Ascending aorta (tissue), 2 donors: ENCODE measurements at places on chromosomes 4 and X.

- no peaks in the 10 kb centered on the region for H3K36me3 ChIP-seq
- H3K27me3 ChIP-seq: no peaks in the 10 kb centered on the region
- H3K27ac ChIP-seq: no peak overlapping the region
Measured at GRCh38 chrX:9091258-9091657, 57.3 kb upstream of the FAM9B start.

DNA sequence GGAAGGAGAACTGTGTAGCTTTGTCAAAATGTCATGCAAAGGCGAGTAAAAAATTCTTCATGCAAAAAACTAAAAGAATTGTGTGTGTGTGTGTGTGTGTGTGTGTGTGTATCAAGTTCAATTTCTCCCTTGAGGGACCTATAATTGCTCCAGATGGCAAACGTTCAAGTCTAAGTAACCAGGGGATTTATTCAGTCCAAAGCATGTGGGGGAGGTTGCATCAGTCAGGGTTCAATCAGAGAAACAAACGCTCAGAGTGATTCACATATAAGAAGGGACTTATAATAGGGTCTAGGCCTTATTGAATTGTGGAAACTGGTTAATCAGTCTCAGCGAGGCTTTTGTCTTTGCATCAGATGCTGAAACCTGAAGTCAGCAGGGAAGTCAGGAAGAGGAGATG is 5.0 kb downstream of the DCAF8L1 start:
- no peaks in the 10 kb centered on the region for H3K36me3 ChIP-seq
- H3K4me1 ChIP-seq: no peaks in the 10 kb centered on the region
- no peaks in the 10 kb centered on the region for H3K27me3 ChIP-seq
- DNase-seq: no peak
- no peak overlapping the region for H3K27ac ChIP-seq

GRCh38 chr4:152850377-152850776 is 70.6 kb downstream of the ARFIP1 start:
- no peak for DNase-seq
- no peak overlapping the region for H3K27ac ChIP-seq
- no peaks in the 10 kb centered on the region for H3K4me1 ChIP-seq
- H3K36me3 ChIP-seq: no peaks in the 10 kb centered on the region
- H3K4me3 ChIP-seq: no peak overlapping the region

DNA sequence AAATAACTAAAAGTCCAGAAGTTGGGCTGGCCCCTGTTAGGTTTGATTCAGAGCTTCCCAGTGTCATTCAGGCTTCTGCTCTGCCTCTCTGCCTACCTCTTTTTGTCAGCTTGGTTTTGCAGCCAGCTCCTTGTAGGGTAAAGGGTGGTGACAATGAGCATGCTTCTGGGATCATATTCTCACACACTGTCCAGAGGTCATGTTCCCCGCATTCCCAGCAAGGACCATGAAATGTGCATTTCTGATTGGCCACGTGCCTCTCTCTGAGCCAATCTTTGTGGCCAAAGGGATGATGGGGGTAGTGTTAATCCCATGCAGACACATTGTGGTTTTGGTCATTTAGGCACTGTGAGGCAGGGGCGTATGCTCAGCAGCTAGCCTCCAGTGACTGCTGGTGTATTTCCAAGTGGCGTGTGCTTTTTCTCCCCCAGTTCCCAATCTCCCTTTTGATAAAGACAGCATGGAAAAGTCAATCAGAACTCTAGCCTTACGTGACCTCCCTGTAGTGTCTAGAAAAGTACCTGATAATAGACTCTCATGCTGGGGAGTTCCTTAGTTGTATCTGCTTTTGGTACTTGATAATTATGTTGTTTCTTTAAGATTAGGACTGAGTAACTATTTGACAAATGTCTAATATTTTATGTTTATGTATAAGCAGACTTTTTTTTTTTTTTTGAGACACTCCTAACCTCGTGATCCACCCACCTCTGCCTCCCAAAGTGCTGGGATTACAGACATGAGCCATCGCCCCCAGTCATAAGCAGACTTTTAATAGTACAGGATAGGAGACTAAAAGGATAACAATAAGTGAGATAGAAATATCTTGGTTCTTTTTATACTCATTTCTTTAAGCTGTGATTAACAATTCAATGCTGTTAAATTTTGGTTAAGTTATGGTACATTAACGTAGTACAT is 57.8 kb downstream of the KIAA0232 start:
- H3K27ac ChIP-seq: peak overlapping the region; percentile 8
- no peak for DNase-seq
- H3K4me1 ChIP-seq: no peaks in the 10 kb centered on the region

GRCh38 chr4:33924239-33924638 is 2320.1 kb downstream of the ARAP2 start:
- H3K4me1 ChIP-seq: no peaks in the 10 kb centered on the region
- H3K27me3 ChIP-seq: no peaks in the 10 kb centered on the region
- no peak for DNase-seq
- no peak overlapping the region for H3K4me3 ChIP-seq

- H3K27ac ChIP-seq: no peak overlapping the region
- DNase-seq: no peak
- H3K4me1 ChIP-seq: no peaks in the 10 kb centered on the region
- no peak overlapping the region for H3K4me3 ChIP-seq
Measured at GRCh38 chr4:15438939-15439524, 11.2 kb downstream of the C1QTNF7 start.

DNA sequence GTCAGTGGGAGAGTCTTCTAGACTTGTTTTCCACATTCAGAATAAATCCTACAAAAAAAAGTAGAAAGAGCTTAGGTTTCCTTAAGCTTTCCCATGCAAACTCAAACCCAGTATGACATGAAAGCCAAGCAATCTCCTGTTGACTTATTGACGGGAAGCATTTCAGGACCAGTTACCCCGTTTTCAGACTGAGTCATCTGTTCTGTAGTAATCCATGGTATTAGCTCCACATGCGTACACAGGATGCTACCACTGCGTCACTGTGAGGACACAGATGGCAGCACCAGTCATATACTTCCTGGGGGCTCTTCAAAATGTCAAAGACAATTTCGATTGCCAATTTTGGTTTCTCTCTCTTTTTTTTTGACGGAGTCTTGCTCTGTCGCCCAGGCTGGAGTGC is 224.9 kb upstream of the MAD2L1 start:
- H3K27ac ChIP-seq: no peak overlapping the region
- DNase-seq: no peak
- H3K36me3 ChIP-seq: no peaks in the 10 kb centered on the region
- no peaks in the 10 kb centered on the region for H3K4me1 ChIP-seq

DNA sequence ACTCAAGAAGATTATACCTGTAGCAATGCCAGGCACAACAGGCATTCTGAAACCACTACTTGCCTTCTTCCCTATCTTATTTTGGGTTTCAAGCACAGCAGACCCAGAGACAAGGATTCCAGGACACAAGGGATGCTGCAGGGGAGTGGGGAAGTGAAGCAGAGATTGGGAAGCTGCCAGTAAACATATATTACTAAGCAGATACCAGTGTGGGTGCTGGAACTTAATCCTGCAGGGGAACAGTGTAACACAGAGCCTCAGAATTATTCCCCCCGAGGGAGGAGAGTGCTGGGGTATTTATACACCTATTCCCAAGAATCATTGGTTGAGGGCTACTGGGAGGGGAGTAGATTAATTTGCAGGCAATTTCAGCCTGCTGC is 33.3 kb upstream of the MAML3 start:
- H3K4me3 ChIP-seq: no peak overlapping the region
- H3K4me1 ChIP-seq: no peaks in the 10 kb centered on the region
- no peak for DNase-seq
- no peak overlapping the region for H3K27ac ChIP-seq
- no peaks in the 10 kb centered on the region for H3K36me3 ChIP-seq
- no peaks in the 10 kb centered on the region for H3K27me3 ChIP-seq

- H3K4me3 ChIP-seq: no peak overlapping the region
- no peak for DNase-seq
- peaks cover 5% of the 10 kb centered on the region for H3K4me1 ChIP-seq
- H3K27me3 ChIP-seq: no peaks in the 10 kb centered on the region
- no peaks in the 10 kb centered on the region for H3K36me3 ChIP-seq
Measured at GRCh38 chr4:184457535-184458249, 16.7 kb downstream of the IRF2 start.

DNA sequence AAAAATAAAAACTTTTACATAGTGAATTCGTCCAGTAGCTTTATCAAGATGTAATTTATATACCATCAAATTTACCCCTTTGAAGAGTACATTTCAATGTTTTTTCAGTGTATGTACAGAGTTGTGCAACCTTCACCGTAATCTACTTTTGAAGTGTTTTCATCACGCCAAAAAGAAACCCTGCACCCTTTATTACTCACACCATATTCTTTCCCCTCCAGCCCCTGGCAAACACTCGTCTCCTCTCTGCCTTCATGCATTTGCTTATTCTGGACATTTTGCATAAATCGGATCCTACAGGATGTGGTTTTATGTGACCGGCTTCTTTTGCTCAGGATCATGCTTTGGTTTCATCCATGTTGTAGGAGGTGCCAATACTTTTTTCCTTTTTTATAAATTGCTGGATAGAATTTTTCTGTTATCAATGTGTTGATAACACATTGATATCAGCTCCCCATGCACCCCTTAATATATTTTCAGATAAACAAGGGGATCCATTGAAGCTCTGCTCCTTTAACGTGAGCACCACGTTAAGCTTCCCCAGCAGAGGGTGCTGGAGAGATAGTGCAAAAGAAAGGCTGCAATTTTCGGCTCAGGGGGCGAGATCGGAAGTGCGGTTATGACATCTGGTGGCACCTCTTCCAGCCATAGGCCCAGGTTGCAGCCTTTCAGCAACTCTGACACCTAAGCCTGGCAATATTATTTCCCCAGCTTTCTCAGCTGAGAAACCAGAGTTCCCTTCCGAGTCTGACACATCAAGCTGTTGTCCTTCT is 100.1 kb upstream of the VCX3B start:
- no peaks in the 10 kb centered on the region for H3K4me1 ChIP-seq
- no peak overlapping the region for H3K27ac ChIP-seq
- no peak overlapping the region for H3K4me3 ChIP-seq
- H3K36me3 ChIP-seq: no peaks in the 10 kb centered on the region
- no peak for DNase-seq

- H3K27ac ChIP-seq: no peak overlapping the region
- H3K27me3 ChIP-seq: no peaks in the 10 kb centered on the region
- no peak overlapping the region for H3K4me3 ChIP-seq
Measured at GRCh38 chrX:72258174-72258573, 18.9 kb downstream of the RPS4X start.

- DNase-seq: no peak
- H3K27ac ChIP-seq: no peak overlapping the region
- H3K27me3 ChIP-seq: no peaks in the 10 kb centered on the region
- peaks cover 19% of the 10 kb centered on the region for H3K36me3 ChIP-seq
- peaks cover 2% of the 10 kb centered on the region for H3K4me1 ChIP-seq
Measured at GRCh38 chr4:169131556-169132208, 121.6 kb upstream of the CBR4 start.

GRCh38 chr4:137819964-137820383 is 287.7 kb upstream of the PCDH18 start:
- DNase-seq: no peak
- no peaks in the 10 kb centered on the region for H3K36me3 ChIP-seq
- H3K27me3 ChIP-seq: no peaks in the 10 kb centered on the region
- H3K27ac ChIP-seq: no peak overlapping the region
- H3K4me1 ChIP-seq: no peaks in the 10 kb centered on the region

- H3K27me3 ChIP-seq: no peaks in the 10 kb centered on the region
- no peak for DNase-seq
- no peak overlapping the region for H3K4me3 ChIP-seq
- no peak overlapping the region for H3K27ac ChIP-seq
- H3K4me1 ChIP-seq: no peaks in the 10 kb centered on the region
- H3K36me3 ChIP-seq: no peaks in the 10 kb centered on the region
Measured at GRCh38 chrX:34559325-34559724, 97.8 kb downstream of the TMEM47 start.

DNA sequence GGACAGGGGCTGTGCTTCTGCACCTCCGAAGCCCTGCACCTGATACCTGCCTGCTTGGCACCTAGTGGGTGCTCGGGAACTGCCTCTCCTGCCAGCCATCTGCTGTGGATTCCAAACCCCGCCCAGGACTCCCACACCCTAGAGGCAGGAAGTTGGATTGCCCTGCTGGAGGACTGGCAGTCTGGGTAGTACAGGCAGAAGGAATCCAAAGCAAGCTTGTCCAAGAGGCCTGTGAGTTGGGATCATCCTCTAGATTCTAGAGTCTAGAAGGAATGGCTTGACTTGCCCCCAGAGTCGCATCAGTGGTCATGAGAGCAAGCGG is 64.6 kb upstream of the MTM1 start:
- no peaks in the 10 kb centered on the region for H3K4me1 ChIP-seq
- H3K27me3 ChIP-seq: no peaks in the 10 kb centered on the region
- H3K36me3 ChIP-seq: no peaks in the 10 kb centered on the region
- H3K27ac ChIP-seq: no peak overlapping the region
- H3K4me3 ChIP-seq: no peak overlapping the region
- DNase-seq: no peak

DNA sequence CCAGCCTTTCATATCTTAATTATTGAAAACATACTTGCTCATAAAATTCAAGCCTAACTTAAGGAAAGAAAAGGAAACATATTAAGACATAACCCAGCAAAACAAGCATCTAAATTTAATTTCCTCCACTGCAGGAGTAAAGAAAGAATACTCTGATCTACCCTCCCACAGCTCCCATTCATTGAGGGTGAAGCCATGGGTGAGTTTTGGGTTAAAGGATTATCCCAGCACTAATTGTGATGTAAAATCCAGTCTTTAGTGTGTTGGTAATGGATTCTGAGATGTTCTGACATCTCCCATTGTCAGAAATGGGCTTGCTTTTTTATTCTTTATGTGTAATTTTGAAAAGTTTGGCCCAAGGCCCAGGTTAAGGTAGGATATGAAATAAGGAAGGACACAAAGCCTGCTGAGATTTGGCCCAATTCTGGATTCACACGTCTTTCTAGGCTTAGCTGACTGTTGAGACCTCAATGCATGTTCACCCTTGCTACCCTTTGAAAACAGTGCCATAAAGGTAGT is 50.4 kb downstream of the SPARCL1 start:
- no peak overlapping the region for H3K27ac ChIP-seq
- DNase-seq: no peak
- H3K4me1 ChIP-seq: no peaks in the 10 kb centered on the region
- H3K36me3 ChIP-seq: peaks cover 74% of the 10 kb centered on the region
- no peak overlapping the region for H3K4me3 ChIP-seq

DNA sequence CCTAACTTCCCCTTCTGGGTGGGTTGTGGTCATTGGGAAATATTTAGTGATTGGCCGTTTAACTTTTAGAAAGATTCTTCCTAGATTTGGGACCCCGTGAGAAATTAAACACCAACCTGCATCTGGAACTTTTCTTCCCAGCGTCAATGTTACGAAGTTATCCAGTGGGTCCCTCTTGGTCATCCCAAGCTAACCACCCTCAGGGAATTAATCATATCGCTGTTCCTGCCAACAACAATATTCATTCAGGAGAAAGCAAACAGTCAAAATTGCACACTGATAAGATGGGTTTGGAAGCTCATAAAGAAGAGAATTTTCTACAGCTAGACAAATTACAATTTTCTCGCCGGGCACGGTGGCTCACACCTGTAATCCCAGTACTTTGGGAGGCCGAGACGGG is 121.2 kb upstream of the STX18 start:
- H3K27ac ChIP-seq: no peak overlapping the region
- no peak overlapping the region for H3K4me3 ChIP-seq
- no peaks in the 10 kb centered on the region for H3K36me3 ChIP-seq

GRCh38 chrX:19725641-19726040 is 161.8 kb downstream of the SH3KBP1 start:
- no peaks in the 10 kb centered on the region for H3K4me1 ChIP-seq
- DNase-seq: no peak
- no peaks in the 10 kb centered on the region for H3K36me3 ChIP-seq
- H3K27me3 ChIP-seq: no peaks in the 10 kb centered on the region
- H3K27ac ChIP-seq: no peak overlapping the region

GRCh38 chr4:54937501-54937900 is 187.9 kb downstream of the KDR start:
- H3K27ac ChIP-seq: no peak overlapping the region
- no peaks in the 10 kb centered on the region for H3K27me3 ChIP-seq
- no peaks in the 10 kb centered on the region for H3K4me1 ChIP-seq
- DNase-seq: no peak
- H3K36me3 ChIP-seq: no peaks in the 10 kb centered on the region
